Breast epithelium (tissue), 4 donors: ENCODE measurements at places on chromosomes 7 and 10.

GRCh38 chr10:129728246-129728820 is 235.7 kb downstream of the EBF3 start:
- DNase-seq, result no peak

- DNase-seq, result peak; percentile 27
These were observed 58.4 kb upstream of the WAPL start for GRCh38 chr10:86579883-86580520.

GRCh38 chr10:89515031-89515841 is 20.2 kb downstream of the SLC16A12 start:
- no peak for DNase-seq

DNA sequence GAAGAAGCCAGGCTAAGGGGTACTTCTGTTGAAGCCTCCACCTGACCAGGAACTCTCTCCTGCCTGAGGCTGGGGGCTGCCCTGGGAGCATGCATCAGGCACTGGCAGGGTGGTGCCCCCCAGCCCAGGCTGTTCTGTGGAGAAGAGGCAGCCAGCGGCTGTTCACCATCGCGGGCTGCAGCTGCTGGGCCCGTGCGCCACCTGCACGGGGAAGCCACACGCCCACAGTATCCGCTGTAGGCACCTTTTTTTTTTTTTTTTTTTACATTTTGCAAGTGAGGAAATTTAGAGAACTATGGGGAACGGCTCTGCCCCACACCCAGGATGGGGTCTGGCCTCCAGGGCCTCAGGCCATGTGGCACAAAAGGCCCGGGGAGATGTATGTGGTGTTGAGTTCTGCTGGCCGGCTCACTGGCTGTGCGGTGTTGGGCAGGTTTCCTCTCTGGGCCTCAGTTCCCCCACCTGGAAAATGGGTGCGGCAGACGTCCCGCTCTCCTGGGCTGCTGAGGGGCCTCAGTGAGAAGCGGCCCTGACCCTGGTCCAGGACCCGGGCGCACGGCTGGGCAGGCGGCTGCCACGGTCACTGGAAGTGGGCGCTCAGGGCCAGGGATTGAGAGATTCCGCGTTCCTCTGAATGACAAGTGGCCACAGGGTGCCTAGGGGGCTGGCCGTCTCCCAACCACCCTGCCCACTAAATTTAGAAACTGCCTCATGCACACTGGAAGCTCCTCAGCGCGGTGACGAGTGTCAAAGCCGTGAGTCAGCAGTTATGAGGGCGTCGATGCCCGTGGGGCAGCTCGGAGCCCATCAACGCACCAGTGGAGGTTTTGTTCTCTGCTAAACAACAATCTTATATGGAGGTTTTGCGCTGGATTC is 8.8 kb upstream of the INTS1 start:
- DNase-seq, result peak; percentile 90

- DNase-seq, result no peak
These were observed 129.8 kb downstream of the GPR158 start for GRCh38 chr10:25304606-25305005.
